GM23248 (cell line): ENCODE measurements at places on chromosomes 7 and 10. TPM values are rescaled to one million over a fixed set of nuclear protein-coding genes. Genes with fewer than 3 reads are reported as not detected.
A peak's percentile ranks its signal among the peaks of the same experiment; 100 is the strongest.

DNA sequence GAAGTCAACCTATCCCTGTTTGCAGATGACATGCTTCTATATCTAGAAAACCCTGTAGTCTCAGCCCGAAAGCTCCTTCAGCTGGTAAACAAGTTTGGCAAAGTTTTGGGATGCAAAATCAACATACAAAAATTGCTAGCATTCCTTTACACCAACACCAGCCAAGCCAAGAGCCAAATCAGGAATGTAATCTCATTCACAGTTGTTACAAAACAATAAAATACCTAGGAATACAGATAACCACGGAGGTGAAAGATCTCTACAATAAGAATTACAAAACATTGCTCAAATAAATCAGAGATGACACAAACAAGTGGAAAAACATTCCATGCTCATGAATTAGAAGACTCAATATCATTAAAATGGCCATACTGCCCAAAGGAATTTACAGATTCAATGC, 50.4 kb upstream of the ZNF365 start:
- H3K27me3 ChIP-seq = no peaks in the 10 kb centered on the region
- no peak overlapping the region for H3K27ac ChIP-seq
- H3K36me3 ChIP-seq = no peaks in the 10 kb centered on the region

DNA sequence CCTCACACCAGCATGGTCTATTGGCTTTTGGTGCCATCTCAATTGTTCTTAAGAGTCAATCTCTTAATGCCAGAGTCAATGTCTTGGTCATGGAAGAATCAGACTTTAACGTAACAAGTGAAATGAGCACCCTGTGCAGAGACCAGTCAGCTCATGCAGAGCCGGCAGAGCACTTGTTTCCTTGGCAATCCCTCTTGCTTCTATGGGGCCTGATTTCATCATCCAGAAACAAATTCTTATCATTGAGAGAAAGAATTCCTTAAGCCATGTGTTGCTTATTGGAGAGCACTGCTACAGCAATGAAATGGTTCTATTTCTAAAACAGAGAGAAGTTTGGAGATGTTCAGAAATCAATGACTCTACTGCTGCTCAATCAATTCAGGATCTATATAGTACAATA, 212.8 kb downstream of the IPMK start:
- no peak for DNase-seq
- H3K4me3 ChIP-seq = no peak overlapping the region
- no peaks in the 10 kb centered on the region; the same call in 1 of the 2 replicates for H3K27me3 ChIP-seq
- no peaks in the 10 kb centered on the region for H3K4me1 ChIP-seq

- H3K36me3 ChIP-seq = 0 out of 2 replicates have a peak, but pooled peaks cover 6% of the 10 kb centered on the region
- peak overlapping the region; percentile 39 for H3K4me3 ChIP-seq
- peak overlapping the region; percentile 57 for H3K27ac ChIP-seq
- H3K27me3 ChIP-seq = no peaks in the 10 kb centered on the region
- DNase-seq = peak; percentile 95
Measured at GRCh38 chr10:74011770-74012169, 13.9 kb downstream of the VCL start.

DNA sequence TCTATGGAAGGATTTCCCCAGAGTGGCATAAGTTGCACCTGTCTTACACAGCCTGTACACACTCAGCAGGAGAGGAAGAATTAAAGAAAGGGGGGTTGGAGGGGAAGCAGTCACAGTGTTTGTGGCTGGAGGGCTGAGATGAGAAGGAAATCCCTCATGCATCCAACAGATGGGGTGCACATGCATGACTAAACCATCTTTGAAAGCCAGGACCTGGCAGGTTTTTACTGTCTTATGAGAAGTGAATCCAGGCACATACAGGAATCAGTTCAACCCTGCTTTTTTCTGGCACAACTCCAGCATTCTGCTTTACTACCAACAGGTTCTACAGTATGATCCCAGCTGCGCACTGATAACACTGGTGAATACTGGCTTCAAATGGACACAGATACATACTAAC, 107.7 kb downstream of the CACNA2D1 start:
- peaks cover 4% of the 10 kb centered on the region; the same call in 1 of the 2 replicates for H3K4me1 ChIP-seq
- DNase-seq = peak; percentile 23
- H3K27me3 ChIP-seq = no peaks in the 10 kb centered on the region

DNA sequence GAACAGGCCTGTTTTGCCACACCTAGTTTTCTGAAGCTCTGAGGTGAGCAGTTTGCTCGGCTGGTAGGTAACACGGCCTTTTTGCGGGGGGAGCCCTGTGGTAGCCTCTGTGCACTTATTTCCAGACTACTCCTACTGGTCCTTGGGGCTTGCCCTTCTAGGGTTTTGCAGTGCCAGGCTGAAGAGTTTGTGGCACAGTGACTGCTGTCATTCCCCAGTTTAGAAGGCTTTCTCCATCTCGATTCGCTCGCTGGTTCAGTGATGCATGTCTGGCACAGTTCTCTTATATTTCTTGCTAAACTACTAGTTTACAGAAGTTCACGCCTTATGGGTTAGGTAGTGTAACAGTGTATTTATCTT, 711 bp downstream of the KIF20B start:
- H3K27me3 ChIP-seq = no peaks in the 10 kb centered on the region
- peaks cover 35% of the 10 kb centered on the region for H3K4me1 ChIP-seq
- H3K27ac ChIP-seq = peak overlapping the region; percentile 78
- H3K4me3 ChIP-seq = peak overlapping the region; percentile 81

DNA sequence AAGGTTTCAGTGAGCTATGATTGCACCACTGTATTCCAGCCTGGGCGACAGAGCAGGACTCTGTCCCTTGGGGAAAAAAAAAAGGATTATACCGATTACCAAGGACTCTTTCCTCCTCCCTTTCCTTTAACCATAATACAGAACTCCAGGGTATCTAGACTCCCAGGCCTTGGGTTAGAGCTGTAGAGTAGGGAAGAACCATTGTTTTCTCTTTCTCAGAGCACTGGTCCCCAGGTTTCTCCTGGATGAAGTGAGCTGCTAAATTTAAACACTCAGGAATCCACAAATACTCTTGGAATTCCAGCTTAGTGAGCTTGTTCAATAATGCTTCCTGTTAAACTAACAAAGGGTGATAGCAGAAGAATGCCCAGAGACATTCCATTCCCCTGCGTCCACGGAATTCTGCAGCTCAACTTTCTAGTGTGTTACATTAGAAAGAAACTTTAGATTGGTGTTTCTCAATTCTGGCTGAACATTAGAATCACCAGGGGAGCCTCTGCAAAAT, 14.6 kb upstream of the RPEL1 start:
- peak; percentile 93 for DNase-seq
- peak overlapping the region; percentile 72 for H3K27ac ChIP-seq
- H3K4me1 ChIP-seq = peaks cover 53% of the 10 kb centered on the region
- H3K27me3 ChIP-seq = no peaks in the 10 kb centered on the region
- peak overlapping the region; percentile 35; the same call in 1 of the 2 replicates for H3K4me3 ChIP-seq

- H3K36me3 ChIP-seq = no peaks in the 10 kb centered on the region
- no peaks in the 10 kb centered on the region for H3K4me1 ChIP-seq
- no peak overlapping the region for H3K27ac ChIP-seq
- no peak overlapping the region for H3K4me3 ChIP-seq
- no peaks in the 10 kb centered on the region for H3K27me3 ChIP-seq
- DNase-seq = peak; percentile 23
Measured at GRCh38 chr7:154409703-154410311, 357.6 kb downstream of the DPP6 start.

TAS2R40 gene
- not detected in 2 replicates for total RNA-seq

PRF1 gene
- total RNA-seq = not detected in 2 replicates

SEMA3C gene
- total RNA-seq = 612 and 756 TPM in 2 replicates

PDGFA gene
- 8.4 and 9.4 TPM in 2 replicates for total RNA-seq

MYO1G gene
- total RNA-seq = not detected in 2 replicates
